ENCODE measurements at places on chromosomes 13 and 19.

- no peak for DNase-seq
These were observed 7.1 kb downstream of the GPR108 start for GRCh38 chr19:6730153-6730804.

GRCh38 chr13:33150126-33150525, 133.9 kb downstream of the KL start:
- DNase-seq: no peak

- peak; percentile 75 for DNase-seq
These were observed at the start of gene ZBTB45 for GRCh38 chr19:58519355-58520256. Gene ZBTB45 (minus strand): TSS chr19:58519810. CDS start chr19:58517673, 2,137 bp downstream.

DNA sequence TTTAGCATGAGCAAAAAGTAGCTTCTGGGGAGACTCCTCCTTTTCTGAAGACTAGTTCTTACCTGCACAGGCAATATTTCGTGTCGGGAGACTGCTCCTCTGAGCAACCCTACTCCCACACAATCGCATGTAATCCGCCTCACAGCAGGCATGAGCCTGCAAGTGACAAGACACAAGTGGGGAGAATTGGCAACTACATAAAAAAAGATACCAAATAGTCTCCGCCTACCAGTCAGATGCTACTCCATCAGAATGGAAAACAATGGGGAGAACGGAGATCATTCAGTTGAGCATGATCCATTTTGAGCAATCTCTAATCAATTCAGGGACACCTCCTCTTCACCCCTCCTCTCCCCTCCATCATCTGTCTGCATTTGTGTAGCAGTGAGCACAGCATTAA, 321.0 kb downstream of the COG6 start:
- no peak for DNase-seq

DNA sequence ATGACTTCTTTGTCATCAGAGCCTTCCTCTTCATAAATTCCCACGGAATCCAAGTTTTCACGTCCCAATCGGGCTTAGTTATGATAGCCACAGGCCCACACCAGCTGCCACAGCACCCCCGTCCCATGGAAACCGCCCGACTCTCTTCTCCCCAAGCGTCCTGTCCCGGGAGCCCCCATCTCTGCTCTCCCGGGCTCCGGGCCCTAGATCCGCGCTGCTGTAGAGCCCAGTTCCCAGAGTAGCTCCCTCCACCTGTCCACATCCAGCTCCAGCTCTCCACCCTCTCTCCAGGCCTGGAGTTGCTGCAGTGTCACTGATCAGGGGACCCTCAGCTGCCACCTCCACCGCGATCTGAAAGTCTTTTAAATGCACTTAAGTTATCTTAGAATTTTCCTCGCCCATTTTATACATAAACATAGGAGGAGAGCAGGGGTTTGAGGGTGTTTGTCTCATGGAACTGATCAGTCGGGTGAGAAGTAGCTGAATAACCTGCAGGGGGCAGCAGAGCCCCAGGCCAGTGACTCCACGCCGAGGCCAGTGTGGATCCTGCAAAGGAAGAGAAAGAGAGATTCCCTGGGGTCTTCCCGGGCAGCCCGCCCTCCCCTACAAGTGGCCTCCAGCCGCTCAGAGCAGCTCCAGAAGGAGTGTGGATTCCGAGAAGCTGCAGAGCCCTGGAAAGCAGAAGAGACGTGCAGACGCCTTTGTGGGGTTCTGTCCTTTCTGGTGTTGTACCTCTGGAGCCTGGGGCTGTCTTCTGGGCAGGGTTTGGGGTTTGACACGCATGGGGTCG, 1.1 kb upstream of the ZNF763 start:
- peak; percentile 5 for DNase-seq

DNA sequence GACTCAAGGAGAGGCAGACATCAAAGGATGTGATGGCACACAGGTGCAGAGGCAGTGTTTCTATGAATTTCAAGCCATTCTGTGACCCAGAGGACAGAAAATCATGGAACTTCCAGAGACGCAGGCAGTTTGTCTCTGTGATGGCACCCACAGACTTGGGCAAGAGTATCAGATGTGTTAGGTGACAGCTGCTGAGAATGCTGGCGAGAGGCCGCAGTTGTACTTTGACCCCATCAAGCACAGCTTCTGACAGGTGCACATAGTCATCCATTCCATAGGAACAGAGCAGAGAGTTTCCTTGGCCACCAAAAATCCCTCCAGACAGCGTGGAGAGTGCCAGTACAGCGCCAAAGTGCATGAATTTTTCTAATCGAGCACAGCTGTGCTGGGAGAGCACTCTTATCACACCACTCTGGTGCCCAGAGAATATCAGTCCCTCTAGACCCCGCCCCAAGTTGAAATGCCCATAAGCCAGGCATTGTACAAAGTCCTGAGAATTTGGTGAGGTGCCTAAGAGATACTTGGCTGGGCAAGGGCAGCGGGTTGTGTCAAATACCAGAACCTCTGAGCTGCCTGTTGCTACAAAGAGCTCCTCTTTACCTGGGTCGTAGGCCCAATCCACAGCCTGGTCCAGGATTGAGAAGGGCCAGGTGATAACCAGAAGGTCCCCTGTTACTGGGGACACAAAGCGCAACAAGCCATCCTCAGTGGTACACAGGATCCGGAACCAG, 12.4 kb downstream of the WDR87 start:
- DNase-seq: no peak

DNA sequence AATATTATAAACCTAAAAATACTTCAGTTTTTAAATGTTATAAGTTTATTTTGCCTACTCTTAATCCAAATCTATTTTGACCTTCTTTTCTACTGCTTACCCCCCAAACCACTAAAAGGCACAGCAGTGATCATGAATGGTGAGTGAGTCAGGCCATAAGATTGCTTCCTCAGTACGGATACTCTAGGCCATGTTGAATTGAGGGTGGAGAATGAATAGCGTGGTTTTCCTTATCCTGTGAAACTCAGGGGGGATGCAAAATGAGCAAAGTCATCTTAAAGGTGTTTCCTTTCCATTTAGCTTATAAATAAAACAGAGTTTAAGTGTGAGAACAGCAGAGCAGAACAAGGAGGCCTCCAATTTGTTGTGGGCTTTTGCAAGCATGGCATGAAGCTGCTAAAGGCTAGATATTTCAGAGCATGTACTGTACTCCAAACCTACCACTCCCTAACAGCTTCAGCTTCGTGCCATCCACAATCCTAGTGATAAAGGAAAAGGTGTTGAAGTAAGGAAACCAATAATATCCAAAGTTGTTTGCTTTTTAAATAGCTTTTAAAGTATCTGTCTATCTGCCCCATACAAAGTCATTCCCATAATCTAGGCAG, 25.0 kb downstream of the SERPINE3 start:
- no peak for DNase-seq

GRCh38 chr19:18701250-18701608, 17.7 kb downstream of the CRTC1 start:
- DNase-seq: no peak

DNA sequence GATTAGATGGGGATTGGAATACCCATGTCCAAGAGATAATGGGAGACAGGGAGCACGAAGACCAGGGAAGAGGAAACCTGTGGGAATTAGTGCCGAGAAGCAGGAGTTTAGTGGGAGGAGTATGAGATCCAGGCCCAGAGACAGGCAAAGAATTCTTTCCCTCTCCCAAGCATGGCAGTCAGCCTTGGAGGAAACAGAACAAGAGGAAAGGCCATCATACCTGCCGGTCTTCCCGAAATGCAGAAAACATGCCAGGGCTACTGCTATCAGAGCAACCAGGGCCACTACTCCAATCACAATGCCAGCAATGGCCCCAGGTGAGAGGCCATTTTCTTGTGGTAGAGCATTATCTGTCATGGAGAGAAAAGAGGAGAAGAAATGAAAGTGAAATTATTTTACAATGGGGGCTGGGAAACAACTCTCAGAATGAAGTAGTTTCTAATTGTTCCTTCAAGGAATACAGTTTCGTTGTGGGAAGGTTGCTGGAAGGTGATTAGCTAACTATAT, 16.1 kb downstream of the CEACAM1 start:
- DNase-seq: no peak

DNA sequence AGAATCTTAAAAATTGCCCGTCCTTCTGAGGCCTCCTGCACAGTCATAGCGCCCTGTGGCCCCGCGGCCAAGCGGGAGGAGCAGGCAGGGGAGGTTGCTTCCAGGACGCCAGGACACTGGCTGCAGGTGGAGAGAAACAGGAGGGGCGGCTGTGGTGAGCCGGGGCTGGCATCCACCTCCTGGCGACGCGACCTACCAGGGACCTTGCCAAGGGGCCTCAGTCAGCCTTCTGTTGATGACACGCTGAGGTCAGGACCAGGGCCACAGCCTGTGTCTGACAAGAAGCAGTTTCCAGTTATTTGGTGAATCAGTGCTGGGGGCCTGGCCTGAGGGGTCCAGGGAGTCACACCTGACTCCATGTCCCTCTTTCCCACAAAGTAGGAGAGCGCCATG, 13.3 kb upstream of the MKNK2 start:
- DNase-seq: no peak

GRCh38 chr19:1884291-1884718, 991 bp downstream of the ABHD17A start:
- no peak for DNase-seq

DNA sequence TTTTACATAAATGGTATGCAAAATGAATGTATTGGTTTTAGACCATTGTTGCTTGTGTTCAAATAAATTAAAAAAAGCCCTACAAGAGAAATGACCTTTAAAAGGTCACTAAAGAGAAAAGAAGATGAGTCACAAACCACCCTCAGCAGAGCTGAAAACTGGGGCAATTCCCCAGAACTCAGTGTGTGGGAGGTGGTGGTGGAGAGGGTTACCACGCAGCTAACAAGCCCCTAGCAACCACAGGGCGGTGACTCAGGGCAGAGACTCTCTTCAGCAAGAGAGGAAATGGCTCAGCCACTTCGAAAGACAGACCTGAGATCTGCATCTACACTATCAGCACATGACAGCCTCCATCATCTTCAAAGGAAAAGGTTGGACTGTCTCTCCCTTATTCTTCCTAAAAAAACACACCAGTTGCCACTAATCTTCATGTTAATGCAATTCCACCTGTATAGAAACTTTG, 29.4 kb upstream of the NDFIP2 start:
- DNase-seq: no peak

- no peak for DNase-seq
These were observed 10.5 kb upstream of the ZNF112 start for GRCh38 chr19:44367024-44367423.
